ENCODE measurements at places on chromosomes 2 and 18. TPM values are rescaled to one million over a fixed set of nuclear protein-coding genes. Genes with fewer than 3 reads are reported as not detected.
A peak's percentile ranks its signal among the peaks of the same experiment; 100 is the strongest.

Gene CCDC85A
- 8.1 TPM for total RNA-seq

Gene ELP2
- total RNA-seq = 39.2 TPM

Gene GRP
- 1.2 TPM for total RNA-seq

Gene SCN9A
- 1.4 TPM for total RNA-seq

DNA sequence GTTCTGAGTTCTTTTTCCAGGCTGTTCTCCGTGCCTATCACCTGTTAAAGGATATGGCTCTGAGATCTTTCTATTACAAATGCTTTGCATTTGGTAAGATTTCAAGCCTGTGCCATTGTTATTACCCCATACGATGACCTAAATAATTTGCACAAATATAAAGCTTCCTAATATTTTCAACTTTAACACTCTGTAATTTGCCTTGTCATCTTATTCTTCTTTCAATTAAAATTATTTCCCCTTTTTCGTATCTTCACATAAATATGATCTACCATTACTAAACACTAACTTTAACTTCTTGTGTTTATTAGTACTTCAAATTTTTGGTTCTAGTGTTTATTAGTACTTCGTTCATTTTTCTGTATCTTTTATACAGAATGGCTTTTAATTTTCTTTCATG, 3.2 kb upstream of the MSL3B start:
- no peak overlapping the region for H3K27ac ChIP-seq
- no peaks in the 10 kb centered on the region for H3K36me3 ChIP-seq
- peaks cover 22% of the 10 kb centered on the region for H3K27me3 ChIP-seq
- no peak for DNase-seq
- no peaks in the 10 kb centered on the region for H3K4me1 ChIP-seq

DNA sequence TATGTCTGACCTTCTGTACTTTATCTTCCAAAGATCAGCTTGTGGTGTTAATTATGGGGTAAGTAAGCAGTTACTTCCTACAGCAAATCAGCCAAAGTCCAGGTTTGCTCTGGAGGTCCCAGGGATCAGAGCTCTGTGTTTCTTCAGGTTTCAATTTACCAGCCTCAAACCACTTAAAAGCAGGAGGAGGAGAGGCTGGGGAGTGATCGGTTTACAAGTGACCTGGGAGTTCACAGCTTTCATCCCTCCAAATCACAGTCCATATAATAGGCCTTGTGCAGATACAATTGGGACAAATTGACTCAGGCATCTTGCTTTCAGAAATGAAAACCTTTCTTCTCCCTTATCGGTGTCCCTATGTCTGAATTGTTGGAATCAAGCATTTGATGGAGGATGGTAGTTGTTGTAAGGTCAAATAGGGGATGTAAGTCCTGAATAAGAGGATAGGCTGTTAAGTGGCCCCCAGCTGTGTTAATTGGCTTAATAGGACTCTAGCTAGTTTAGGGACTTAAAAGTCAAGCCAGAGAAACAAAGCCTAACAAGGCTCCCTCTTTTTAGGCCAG, 188.0 kb upstream of the NT5C1B start:
- H3K4me3 ChIP-seq = no peak overlapping the region
- peaks cover 19% of the 10 kb centered on the region for H3K4me1 ChIP-seq
- DNase-seq = peak; percentile 74
- H3K27me3 ChIP-seq = no peaks in the 10 kb centered on the region
- H3K36me3 ChIP-seq = no peaks in the 10 kb centered on the region

DNA sequence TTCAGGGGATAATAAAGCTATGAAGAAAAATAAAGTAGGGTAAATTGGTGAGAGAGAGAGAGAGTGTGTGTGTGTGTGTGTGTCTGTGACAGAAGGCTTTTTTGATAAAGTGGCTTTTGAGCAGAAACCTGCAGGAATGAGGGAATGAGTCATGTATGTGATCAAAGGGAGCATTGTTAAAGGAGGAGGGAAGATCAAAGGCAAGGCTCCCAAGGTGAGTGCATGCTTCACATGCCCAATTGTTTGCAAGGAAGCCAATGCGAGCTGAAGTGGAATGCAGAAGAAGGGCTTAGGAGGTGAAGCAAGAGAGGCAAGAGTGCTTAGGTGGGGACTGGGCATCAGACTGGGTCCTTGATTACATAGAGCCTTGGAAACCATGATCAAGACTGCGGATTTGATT, 96.8 kb downstream of the DNAH6 start:
- H3K4me1 ChIP-seq = no peaks in the 10 kb centered on the region
- no peak overlapping the region for H3K27ac ChIP-seq
- no peak overlapping the region for H3K4me3 ChIP-seq
- no peak for DNase-seq
- H3K36me3 ChIP-seq = no peaks in the 10 kb centered on the region

DNA sequence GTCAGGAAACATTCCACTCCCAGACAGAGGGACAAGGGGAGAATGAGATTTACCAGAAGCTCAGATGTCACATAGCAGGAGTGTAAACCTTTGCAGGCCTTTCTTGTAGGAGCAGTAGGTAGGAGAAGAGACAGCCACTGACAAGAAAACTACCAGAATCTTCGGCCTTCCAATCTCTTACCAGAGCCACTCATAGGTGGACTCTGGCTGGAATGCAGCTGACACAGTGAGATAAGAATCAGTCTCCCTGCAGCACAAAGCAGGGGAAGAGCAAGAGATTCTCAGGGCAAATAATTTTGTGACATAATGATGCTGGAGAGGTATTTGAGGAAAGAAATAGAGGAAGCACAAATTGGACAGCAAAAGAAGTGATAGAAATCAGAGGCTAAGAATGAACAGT, 1534.5 kb downstream of the DPP10 start:
- H3K36me3 ChIP-seq = no peaks in the 10 kb centered on the region
- peaks cover 18% of the 10 kb centered on the region for H3K4me1 ChIP-seq
- peak overlapping the region; percentile 71 for H3K27ac ChIP-seq
- no peak overlapping the region for H3K4me3 ChIP-seq

GRCh38 chr18:24086082-24086481, 52.8 kb upstream of the CABYR start:
- no peaks in the 10 kb centered on the region for H3K36me3 ChIP-seq
- H3K4me3 ChIP-seq = no peak overlapping the region
- H3K27me3 ChIP-seq = no peaks in the 10 kb centered on the region
- no peak for DNase-seq

DNA sequence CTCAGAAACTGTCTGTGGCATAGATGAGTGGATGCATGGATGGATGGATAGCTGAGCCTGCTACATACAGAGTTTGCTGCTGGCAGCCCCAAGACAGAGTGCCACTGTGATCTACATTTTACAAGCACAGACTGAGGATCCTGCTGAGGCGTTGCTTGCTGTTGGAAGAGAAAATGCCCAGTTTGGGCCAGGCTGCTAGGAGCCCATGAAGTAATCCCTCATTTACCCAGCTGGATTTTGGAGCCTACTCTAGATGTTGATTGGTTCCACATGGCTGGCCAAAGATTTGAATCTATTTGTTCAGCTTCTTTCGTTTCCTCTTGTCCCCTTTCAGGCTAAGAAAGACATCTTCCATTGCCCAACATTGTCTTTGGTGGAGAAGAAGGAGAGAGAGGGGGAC, 261.3 kb downstream of the CLIP4 start:
- no peaks in the 10 kb centered on the region for H3K4me1 ChIP-seq
- no peak overlapping the region for H3K4me3 ChIP-seq
- no peak for DNase-seq

DNA sequence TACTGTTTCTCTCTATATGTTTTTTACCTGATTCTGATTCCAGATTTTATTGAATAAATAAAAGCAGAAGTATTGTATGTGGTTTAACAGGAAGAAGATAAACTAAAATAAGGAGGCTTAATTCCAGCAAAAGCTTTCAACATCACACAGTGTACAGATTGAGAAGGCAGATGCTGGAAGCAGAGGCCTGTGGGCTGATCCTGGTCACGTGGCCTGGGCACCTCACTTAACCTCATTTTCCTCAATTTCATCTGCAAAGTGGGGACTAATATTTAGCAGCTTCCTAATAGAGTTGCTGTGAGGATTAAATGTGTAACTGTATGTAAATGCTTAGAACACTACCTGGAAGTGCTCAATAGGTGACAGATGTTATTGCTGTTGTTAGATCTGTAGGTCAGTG, 58.0 kb downstream of the CDCA7 start:
- H3K27me3 ChIP-seq = no peaks in the 10 kb centered on the region
- no peaks in the 10 kb centered on the region for H3K4me1 ChIP-seq
- peak; percentile 16 for DNase-seq
- no peaks in the 10 kb centered on the region for H3K36me3 ChIP-seq
- no peak overlapping the region for H3K27ac ChIP-seq

GRCh38 chr18:44729631-44730101, 49.0 kb downstream of the SETBP1 start:
- peaks cover 41% of the 10 kb centered on the region for H3K4me1 ChIP-seq
- H3K4me3 ChIP-seq = no peak overlapping the region
- no peak overlapping the region for H3K27ac ChIP-seq

DNA sequence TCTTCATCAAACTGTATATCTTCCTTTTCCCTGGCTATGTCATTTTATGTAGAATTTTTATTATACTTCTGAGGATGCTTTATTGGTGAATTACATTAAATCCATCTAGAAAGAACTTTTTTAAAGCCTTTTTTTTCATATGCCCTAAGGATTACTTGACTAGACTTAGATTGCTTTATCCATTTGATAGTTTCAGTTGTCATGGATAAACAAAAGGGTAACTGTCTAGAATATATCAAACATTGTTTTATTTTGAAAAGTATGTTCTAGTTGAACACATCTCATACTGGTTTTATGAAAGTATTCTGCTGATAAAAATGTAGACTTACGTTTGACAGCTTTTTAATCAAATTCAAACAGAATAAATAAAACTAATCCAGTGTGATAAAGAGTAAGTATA, 639.8 kb downstream of the ARHGAP15 start:
- no peak overlapping the region for H3K27ac ChIP-seq
- no peak for DNase-seq
- no peaks in the 10 kb centered on the region for H3K36me3 ChIP-seq
- H3K4me3 ChIP-seq = no peak overlapping the region

DNA sequence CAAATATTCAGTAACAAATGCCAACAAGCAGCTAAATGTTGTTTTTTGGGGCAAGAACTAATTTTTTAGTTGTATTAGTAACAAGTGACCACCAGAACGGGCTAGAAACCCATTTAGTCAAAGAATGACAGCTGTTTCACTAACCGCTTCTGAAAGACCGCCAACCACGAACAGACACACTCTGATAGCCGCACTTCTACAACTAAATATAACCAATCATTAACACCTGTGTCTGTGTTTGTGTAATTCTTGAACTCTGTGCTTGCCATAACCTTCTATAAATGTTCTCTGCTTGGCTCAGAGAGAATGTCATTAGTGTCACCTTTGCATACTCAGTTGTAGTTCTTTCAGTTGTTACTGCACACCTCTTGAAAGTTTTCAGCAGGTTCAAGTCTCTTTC, 526.3 kb upstream of the LRRTM1 start:
- no peaks in the 10 kb centered on the region for H3K27me3 ChIP-seq
- no peaks in the 10 kb centered on the region for H3K36me3 ChIP-seq
- no peaks in the 10 kb centered on the region for H3K4me1 ChIP-seq
- DNase-seq = no peak

- H3K4me3 ChIP-seq = no peak overlapping the region
- H3K27ac ChIP-seq = no peak overlapping the region
- H3K36me3 ChIP-seq = no peaks in the 10 kb centered on the region
- no peaks in the 10 kb centered on the region for H3K27me3 ChIP-seq
Observed at GRCh38 chr18:22228976-22229375, 59.6 kb downstream of the GATA6 start.

DNA sequence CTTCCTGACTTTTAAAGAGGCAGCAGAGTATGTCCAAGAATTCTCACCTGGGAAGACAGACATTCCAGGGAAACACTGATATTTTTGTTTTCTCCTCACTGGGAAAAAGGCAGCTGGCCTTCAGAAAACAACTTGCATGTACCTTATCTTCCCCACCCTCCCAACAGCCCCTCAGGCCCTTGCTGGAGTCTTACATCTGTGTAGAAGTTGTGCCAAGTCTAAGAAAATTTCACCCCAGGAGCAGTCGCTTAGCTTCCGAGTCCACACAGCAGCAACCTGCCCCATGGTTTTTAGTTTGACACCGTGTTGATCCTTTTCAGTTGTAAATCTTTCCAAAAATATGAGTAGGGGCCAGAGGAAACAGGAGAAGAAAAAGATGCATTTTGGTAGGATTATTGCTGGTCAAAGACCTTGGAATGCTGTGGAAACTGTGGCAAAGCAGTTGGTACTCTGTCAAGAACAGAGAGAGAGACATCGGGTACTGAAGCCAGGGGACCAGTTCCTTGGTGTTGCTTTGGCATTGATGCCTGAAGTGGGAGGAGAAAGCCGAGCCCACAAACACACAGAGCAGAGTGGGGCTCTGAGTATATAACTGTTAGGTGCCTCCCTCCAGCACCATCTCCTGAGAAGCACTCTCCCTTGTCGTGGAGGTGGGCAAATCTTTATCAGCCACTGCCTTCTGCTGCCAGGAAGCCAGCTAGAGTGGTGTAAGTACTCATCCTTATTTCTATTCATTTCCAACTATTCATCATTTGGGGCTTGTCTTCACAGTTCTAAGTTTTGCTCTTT, at the start of gene SLC14A1:
SLC14A1 (plus strand) TSS at position 615 of the 789 bp plus-strand sequence. CDS start 6,140 bp downstream, outside the sequence.
- no peak within 1 kb of the TSS for H3K27ac ChIP-seq
- H3K4me3 ChIP-seq = no peak within 1 kb of the TSS
- no peaks in the 10 kb centered on the region for H3K36me3 ChIP-seq

DNA sequence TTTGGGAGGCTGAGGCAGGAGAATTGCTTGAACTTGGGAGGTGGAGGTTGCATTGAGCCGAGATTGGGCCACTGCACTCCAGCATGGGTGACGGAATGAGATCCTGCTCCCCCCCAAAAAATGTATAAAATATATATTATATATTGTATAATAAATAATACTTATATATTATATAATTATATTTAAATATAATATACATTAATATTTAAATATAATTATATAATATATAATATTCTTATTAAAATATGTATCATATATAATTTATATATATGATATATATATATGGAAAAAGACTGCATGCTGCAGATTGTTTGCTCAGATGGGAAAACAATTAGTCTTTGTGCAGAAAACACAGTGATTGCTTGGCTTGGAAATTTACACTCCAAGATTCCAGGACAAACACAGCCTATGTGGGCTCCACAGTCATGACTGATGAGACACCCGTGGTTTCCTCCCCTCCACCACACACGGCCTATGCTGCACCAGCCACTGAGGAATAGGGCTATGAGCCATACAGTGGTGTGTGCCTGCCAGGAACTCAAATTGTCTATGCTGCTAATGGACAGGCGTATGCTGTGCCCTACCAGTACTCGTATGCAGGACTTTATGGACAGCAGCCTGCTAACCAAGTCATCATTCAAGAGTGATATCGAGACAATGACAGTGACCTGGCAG, 30.0 kb downstream of the PMAIP1 start:
- H3K4me1 ChIP-seq = no peaks in the 10 kb centered on the region
- no peak for DNase-seq
- no peaks in the 10 kb centered on the region for H3K36me3 ChIP-seq
- H3K4me3 ChIP-seq = no peak overlapping the region
- peaks cover 5% of the 10 kb centered on the region for H3K27me3 ChIP-seq
- no peak overlapping the region for H3K27ac ChIP-seq

All from cardiac muscle cell (in vitro differentiated cells and primary cell).